ENCODE measurements at places on chromosomes 4 and X.

GRCh38 chr4:1021386-1022050, 10.1 kb downstream of the FGFRL1 start:
- DNase-seq = no peak

DNA sequence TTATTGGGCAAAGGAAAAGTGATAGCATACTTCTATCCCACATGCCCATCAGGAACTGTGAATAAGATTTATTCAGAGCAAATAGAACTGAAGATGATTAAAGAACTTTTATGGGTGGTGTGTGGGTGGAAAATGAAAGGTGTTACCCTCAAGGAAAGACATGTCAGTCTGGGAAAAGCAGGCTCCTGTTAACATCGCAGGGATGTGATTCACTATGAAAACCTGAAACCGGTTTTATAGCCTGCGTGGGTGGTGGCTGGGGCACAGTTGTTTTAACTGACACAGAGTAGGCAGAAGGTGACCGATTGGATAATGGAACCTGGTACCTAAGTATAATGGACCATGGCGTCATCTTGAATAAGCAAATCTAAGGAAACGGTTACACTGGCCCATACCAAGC, 61.3 kb upstream of the CASK start:
- no peak for DNase-seq

- no peak for DNase-seq
Observed at GRCh38 chr4:54395013-54395527, 166.0 kb downstream of the PDGFRA start.

GRCh38 chr4:139605516-139605915, 49.5 kb upstream of the SETD7 start:
- no peak for DNase-seq

- DNase-seq = no peak
Observed at GRCh38 chr4:1874201-1874600, 3.0 kb downstream of the NSD2 start.

GRCh38 chr4:622996-623913, 2.1 kb upstream of the PDE6B start:
- no peak for DNase-seq

DNA sequence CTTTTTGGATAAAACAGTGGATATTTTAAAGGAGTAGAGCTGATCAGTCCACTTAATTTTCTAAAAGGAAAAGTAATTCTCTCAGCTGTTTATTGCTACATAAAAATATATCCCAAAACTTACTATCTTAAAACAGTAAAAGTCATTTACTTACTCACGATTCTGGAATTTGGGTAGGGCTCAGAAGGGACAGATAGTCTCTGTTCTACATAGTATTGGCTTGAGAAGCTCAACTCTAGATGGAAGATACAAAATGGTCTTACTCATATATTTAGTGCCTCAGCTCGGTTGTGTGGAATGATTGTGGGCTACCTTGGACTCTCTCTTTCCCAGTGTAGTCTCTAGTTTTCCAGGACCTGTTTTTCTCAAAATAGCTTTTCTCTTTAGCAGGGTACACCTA, 691.5 kb upstream of the POU3F4 start:
- no peak for DNase-seq

- DNase-seq = no peak
Observed at GRCh38 chr4:108644237-108644636, 6.2 kb upstream of the OSTC start.

GRCh38 chr4:33080275-33080674, 2360.1 kb downstream of the PCDH7 start:
- no peak for DNase-seq

DNA sequence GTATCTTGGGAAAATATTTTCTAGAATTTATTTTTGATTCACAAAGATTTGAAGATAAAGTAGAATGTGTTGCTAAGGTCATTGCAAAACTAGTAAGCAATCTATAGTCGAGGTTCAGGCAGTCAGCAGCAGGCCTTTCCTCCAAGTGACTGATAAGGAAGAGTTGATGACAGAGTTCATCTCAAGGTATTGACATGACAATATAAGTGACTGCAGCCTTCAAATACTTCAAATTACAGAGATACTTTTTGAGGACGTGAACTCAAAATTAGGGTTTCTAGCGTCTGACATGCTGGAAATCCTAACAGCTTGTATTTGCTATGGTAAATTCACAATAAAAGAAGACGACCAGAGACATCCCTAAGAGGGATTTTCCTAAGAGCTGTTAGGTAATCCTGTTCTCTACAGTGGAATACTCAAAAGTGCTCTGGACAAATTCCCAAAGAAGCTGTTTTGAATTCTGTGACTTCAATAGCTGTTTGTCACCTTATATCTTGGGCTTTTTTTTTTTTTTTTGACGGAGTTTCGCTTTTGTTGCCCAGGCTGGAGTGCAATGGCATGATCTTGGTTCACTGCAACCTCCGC, 7.4 kb downstream of the ARHGAP10 start:
- DNase-seq = no peak

DNA sequence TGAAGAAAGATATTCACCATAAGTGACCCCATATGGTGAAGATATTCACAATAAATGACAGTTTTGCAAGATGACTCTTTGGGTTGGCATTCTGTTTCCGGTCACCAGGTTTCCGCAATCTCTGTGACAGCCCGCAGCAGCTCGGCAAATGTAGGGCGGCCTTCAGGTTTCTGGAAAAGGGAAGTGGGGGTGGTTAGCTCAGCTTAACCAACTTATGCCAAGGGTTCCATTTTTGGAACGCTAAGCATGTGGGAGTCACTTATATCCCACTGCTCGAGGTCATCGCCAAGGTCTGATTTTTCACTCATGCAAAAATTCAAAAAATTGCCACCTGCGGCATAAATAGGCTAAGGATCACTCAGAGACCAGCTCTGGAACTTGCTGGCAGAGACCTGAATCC, 51.0 kb downstream of the NIPAL1 start:
- DNase-seq = no peak

- DNase-seq = no peak
Observed at GRCh38 chrX:152871260-152871659, 26.6 kb upstream of the ZNF185 start.

DNA sequence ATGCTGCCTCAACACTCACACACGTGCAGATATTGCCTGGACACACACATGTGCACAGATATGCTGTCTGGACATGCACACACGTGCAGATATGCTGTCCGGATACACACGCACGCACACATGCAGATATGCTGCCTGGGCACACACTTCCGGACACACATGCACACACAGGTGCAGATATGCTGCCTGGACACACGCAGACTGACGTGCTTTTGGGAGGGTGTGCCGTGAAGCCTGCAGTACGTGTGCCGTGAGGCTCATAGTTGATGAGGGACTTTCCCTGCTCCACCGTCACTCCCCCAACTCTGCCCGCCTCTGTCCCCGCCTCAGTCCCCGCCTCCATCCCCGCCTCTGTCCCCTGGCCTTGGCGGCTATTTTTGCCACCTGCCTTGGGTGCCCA, 14.7 kb downstream of the FGFRL1 start:
- peak; percentile 43 for DNase-seq

DNA sequence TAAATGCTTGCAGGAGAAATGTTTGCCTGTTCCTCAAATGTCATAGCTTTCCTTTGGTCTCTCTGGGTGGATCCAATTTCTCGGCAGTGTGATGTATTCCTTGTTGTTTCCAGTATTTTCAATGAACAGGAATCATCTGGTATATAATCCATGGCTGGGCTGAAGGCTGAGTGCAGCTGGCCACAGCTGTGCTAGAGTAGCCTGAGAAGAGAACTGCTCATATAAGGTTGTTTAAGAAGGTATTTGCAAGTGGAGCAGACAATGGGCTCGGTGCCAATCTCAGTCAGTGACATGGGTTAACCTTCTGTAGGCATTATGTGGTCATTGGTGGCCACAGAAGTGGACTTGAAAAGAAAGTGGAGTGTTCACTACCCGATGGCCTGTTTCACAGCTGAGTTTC, 390.3 kb downstream of the SPRY1 start:
- DNase-seq = no peak
